ENCODE measurements at places on chromosomes 12 and 14. TPM values are rescaled to one million over a fixed set of nuclear protein-coding genes. Genes with fewer than 3 reads are reported as not detected.

The CYP27B1 gene
- total RNA-seq, result 3.3 TPM

The AMDHD1 gene
- total RNA-seq, result not detected

The PPP2R5C gene
- 95.9 TPM for total RNA-seq

The PMCH gene
- not detected for total RNA-seq

The PTCSC3 gene
- total RNA-seq, result not detected

The NOVA1 gene
- 12.7 TPM for total RNA-seq

The C14orf39 gene
- 1.2 TPM for total RNA-seq

The CIPC gene
- total RNA-seq, result 31.7 TPM

The GDF3 gene
- total RNA-seq, result 16.8 TPM

The ACTR10 gene
- 34.6 TPM for total RNA-seq

The SLC38A4 gene
- 15.4 TPM for total RNA-seq

The BICDL1 gene
- 26.9 TPM for total RNA-seq

The TBC1D30 gene
- total RNA-seq, result 5.7 TPM

The AHNAK2 gene
- total RNA-seq, result 2.0 TPM

The ANKRD33 gene
- total RNA-seq, result 0.19 TPM

The ZNF410 gene
- total RNA-seq, result 19.1 TPM

The NACA gene
- total RNA-seq, result 1,027 TPM

The ZFP36L1 gene
- total RNA-seq, result 132 TPM

The C3AR1 gene
- not detected for total RNA-seq

The SSTR1 gene
- total RNA-seq, result 0.93 TPM

The GAPDH gene
- total RNA-seq, result 5,215 TPM

The SLCO1C1 gene
- 0.55 TPM for total RNA-seq

The CD4 gene
- 3.2 TPM for total RNA-seq

The KRT82 gene
- total RNA-seq, result not detected

The PARPBP gene
- total RNA-seq, result 38.1 TPM

The ABHD12B gene
- 102 TPM for total RNA-seq

The DAO gene
- not detected for total RNA-seq

The CBLN3 gene
- total RNA-seq, result 0.54 TPM

The LUM gene
- total RNA-seq, result not detected

The TAS2R31 gene
- 1.4 TPM for total RNA-seq

The RFLNA gene
- 6.4 TPM for total RNA-seq
